Uterus (tissue), 4 donors: ENCODE measurements at places on chromosomes 3 and 15.

DNA sequence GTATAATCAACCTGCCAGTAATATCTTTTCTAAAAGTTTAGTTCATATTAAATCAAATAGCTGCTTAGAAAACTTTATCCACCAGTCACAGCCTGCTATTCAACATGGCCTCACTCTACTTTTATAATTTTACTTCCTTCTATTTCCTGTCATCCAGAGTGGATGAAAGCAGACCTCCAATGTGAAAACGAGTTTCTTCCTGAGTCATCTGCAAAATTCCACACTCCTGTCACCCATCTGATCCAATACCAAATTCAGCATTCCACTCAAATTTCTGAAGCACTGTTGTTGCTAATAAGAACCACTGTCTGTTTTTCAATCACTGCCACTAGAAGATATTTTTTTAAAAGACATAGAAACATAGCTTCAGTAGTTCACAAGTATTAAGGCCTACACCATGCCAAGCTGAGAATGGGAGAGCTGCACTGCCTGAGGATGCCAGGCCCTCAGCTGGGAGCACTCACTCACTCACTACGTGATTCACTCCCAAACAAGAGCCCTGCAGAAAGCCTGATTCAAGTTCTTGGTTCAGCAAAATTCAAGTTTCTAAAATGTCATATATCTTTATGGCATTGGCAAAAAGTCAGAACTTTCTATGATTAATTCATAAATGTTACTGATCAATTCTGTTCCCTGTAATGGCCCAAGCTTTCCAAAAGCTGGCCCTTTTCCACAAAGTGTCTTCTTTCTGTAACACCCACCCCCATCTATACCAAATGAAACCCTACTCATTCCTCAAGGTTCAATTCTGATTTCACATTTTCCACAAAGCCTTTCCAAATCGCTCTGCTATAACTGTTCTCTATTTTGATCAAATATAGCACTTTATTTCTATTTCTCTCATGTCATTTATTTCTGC is 82.9 kb downstream of the FSIP1 start:
- DNase-seq: no peak

DNA sequence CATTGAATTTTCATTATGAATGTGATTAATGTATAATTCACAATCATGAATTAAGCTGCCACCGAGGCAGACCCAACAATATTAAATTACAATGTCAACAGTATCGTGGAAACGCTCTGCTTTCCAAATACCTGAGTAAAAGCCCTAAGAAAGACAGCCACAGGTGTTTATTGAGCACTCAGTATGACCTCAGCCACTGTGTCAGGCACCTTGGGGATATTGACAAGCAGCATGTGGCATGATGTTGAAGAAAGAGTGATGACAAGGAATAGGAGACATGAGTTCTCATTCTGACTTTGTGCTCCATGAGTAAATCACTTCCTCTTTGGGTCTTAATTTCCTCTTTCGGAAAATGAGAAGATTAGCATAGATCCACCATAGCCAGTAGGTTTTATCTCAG is 12.8 kb downstream of the C2CD4A start:
- no peak for DNase-seq

DNA sequence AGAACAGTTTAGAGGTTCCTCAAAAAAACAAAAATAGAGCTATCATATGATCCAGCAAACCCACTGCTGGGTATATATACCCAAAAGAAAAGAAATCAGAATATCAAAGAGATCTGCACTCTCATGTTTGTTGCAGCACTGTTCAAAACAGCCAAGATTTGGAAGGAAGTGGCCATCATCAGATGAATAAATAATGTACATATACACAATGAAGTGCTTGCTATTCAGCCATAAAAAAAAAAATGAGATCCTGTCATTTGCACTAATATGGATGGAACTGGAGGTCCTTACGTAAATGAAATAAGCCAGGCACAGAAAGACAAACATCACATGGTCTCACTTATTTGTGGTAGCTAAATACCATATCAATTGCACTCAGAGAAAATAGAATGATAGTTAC is 58.4 kb downstream of the SCAPER start:
- DNase-seq: no peak

DNA sequence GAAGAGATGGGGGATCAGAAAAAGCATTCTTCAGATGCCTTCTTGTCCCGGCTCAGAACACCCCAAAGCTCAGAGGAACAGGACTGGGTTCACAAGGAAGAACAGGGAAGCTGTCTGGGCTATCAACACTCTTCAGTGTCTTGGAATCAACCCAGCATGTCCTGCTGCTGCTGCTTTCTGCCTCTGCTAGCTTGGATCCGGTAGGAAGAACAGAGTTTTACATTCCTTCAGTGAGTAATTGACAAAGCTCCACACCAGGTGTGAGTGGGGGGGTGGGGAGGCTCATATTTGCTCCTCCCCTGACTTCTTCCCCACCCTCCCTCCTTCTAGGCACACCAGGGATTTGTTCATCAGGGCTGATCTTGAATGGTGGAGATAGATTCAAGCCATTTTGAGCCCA is 13.1 kb upstream of the ETV5 start:
- no peak for DNase-seq

DNA sequence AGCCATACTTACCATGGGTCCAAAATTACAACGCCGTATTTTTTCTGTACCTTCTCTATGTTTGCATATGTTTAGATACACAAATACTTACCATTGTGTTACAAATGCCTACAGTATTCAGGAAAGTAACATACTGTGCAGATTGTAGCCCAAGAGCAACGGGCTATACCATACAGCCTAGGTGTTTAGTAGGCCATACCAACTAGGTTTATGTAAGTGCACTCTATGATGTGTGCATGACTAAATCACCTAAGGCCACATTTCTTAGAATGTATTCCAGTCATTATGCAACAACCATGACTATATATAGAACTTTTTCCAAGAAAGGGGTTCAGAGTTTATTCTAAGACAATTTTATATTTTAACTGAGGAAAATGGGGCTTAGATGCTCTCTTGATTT is 411.7 kb downstream of the MAGI1 start:
- no peak for DNase-seq

DNA sequence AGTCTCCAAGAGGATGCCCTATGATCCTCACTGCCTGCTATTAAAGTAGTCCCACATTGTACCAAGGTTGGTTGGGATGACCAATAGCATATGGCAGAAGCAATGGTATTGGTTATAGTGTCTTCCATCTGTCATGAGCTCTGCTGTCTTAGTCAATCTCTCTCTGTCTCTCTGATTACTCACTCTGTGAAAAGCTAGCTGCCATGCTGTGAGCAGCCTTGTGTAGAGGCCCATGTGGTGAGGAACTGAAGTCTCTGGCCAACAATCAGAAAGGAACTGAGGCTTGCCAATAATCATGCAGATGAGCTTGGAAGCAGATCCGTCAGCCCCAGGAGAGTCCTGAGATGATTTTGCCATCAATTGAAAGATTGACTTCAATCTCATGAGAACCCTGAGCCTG is 60.3 kb upstream of the CFAP161 start:
- DNase-seq: no peak

GRCh38 chr3:165753560-165753959 is 83.7 kb downstream of the BCHE start:
- DNase-seq: no peak

- DNase-seq: no peak
Observed at GRCh38 chr3:148459931-148460513, 237.7 kb upstream of the AGTR1 start.

DNA sequence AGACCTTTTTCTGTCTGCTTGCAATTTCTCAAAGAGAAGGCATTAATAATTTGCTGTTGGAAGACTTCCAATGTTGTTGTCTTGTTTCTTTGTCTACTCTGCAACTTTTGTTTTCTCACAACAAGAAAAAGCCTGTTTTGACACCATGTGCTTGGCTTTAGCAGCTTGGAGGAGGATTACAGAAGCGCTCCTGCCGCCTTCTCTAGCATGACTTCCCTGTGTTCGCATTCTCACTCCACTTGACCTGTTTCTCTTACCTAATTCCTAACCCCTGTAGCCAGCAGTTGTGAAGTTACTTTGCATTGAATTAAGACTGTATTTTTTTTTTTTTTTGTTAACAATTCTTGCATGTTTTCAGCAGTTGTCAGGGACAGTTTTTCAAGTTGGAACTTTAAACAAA is 235.3 kb upstream of the GOLIM4 start:
- no peak for DNase-seq

DNA sequence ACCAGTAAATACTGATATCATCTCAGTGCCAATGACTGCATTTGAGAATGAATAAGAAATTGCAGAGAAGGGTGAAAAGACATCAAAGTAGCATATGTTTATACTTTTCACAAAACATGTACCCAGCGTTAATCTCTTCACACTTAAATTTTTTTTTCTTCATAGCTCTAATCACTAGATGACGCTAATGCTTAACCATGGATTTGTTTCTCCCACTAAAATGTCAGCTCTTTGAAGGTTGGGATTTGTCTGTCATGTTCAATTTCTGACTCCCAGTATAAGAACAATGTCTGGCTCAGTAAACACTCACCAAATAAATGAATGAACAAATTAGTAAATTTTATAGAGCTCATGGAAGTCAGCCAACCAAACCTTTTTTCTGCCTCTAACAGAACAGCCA is 78.3 kb upstream of the LMCD1 start:
- no peak for DNase-seq

GRCh38 chr3:125990253-125990970 is 21.4 kb downstream of the ROPN1B start:
- DNase-seq: peak; percentile 85

DNA sequence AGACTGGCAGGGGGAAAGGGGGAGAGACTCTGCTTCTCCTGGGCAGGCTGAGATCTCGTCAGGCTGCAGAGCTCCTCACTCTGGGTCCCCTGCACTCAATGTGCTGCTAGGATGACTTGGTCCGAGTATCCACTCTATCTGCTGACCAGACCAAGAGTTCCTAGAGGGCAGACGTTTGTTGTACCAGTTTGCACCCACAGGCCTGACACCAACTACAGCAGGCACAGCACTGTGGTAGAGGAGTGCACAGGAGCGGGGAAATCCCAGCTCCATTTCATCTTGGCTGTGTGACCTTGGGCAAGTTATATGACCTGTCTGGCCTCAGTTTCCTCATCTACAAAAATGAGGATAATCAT is 29.0 kb downstream of the CCDC12 start:
- DNase-seq: no peak

GRCh38 chr3:161848376-161848775 is 351.8 kb downstream of the OTOL1 start:
- DNase-seq: no peak

DNA sequence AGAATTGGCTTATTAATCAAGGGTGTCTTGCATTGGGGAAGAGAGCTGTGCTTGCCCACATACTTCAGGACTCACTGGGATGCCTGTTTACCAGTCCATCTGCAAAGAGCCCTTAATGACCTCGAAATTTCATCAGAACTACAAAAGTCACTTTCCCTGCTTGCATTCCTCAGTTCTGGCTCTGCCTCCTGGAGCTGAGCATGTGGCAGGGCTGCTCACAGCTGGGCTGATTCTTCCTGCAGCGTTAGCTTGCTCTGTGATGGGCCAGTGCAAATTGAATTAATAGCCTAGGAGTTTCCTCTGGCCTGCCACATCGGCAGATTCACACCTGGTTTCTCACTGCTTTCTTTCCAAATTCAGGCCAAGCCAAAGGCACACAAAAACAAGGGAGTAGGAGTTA is 108.9 kb downstream of the DUT start:
- peak; percentile 51 for DNase-seq

GRCh38 chr15:51108933-51109550 is 14.3 kb upstream of the TNFAIP8L3 start:
- DNase-seq: peak; percentile 49

DNA sequence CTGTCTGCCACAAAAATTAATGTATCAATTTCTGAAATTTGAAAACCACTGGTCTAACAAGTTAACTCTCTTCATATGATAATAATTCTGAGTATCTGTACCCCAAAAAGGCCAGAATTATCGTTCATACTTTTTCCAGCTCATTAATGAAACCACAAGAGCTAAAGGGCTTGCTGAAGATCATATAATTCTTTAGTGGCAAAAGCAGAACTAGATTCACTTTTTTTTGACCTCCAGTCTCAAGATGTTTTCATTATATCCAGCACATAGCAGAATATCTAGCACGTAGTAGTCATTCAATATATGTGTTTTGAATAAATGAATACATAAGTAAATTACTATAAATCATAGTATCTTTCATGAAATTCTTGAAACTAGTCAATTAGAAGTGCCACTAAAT is 246.7 kb upstream of the KCNH8 start:
- no peak for DNase-seq

DNA sequence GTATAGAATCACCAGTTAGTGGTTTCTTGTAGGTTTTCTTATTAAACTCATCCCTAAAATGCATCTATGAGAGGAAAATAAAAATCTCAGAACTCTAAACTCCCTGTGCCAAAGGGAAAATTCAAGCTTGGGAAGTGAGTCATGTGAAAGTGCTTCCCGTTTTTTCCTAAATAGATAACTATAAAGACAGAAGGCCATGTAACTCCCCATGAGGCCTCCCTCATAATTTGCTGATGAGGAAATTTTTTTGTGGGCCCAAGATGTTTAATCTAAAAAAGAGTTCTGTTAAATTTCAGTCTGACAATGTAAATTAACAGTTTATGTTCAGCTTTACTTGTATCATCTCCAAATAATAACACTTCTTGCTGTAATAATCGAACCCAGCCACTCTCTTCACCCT is 1273.9 kb downstream of the OTOL1 start:
- no peak for DNase-seq

- no peak for DNase-seq
Observed at GRCh38 chr3:150216041-150216811, 191.9 kb upstream of the TSC22D2 start.

- DNase-seq: no peak
Observed at GRCh38 chr15:26928051-26928450, 42.9 kb upstream of the GABRG3 start.

DNA sequence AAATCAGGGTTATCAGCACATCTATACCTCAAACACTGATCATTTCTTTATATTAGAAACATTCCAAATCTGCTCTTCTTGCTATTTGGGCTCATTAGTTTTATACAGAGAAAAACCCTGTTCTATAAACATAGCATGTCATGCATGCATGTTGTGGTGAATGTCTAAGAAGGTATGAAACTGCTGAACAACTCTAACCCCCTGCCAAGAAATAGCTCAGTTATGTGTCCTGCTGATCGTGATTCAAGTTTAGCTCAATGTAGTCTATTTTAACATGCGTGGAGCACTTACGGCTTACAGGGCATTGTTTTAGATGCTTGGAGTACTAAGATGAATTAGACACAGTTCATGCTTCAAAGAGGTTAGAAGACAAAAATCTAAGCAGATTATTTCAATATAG is 35.8 kb downstream of the MYH15 start:
- no peak for DNase-seq

DNA sequence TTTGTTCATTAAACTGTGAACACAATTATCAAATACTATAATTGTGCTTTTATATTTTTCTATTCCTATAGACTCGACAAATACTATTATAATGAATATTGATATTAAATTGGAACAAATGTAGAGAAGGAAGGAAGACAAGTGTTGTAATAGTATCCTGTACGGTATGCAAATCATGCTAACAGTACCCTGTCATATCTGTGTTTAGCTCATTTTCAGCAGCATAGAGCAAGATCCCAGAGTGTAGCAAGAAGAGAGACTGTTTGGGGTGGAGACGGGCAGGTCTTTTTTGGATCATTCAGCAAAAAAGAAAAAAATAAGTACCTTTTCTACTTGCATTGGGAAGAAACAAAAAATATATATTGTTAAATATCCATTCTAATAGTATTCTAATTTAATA is 224.1 kb downstream of the TPRG1 start:
- no peak for DNase-seq
